ENCODE measurements at places on chromosomes 4 and X.
A peak's percentile ranks its signal among the peaks of the same experiment; 100 is the strongest.

DNA sequence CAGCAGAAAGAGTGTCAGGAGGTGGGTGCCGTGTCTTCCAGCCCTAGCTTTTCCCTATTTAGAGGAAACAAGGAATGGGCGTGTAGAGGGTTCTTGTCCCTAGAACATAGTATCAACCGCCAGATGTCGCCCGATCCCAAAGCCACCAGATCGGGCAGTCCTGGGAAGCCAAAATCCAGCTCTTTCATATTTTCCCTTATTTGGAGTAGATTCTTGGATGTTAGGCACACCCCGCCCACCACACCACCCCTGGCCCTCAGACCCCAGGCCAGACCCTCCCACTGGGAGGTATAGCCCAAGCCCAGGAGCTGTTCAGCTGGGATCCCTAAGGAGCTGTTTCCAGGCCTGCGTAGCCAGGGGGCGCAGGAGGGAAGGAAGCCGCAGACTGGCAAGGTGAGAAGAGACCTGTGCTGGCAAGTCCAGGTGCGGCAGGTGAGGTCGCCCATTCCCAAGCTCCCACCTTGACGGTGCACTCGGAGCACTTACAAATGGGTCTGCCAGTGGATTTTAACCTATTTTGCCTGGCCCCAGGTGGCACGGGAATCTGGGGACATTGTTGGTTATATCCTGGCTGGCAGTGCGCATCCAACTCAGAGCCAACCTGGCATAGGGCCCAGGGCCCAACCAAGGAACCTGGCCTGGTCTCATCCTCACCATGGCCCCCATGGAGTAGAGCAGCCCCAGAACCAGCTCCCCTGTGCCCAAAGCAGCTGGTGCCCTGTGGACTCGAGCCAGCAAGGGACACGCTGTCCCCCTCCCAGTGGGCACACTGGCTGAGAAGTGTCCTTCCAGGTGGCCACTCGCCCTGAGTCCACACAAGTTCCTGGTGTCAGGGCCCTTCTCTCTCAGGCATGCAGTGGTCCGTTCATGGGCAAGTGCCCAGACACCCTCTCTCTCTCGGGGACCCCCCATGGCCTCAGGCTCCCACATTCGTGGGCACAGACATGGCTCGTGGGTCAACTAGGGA is 811 bp downstream of the FLNA start:
- peak; percentile 80 for DNase-seq

- peak; percentile 39 for DNase-seq
Measured at GRCh38 chr4:144599621-144600020, 46.3 kb upstream of the HHIP start.

DNA sequence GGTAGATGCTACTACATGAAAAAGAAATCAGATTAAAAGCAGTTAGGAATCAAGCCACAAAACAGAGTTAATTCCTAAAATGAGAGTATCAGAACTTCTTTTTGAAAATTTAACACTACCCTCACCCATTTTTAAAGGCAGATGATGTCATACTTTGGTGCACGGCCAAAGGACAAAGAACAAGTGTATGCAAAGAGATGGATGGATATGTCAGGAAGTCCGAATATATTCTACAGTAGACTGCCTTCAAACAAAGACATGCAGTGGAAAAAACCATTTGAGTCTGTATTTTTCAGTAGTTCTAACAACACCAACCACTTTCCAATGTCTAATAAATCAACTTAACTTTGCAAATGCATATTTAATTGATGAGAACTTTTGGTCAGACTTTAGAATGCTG is 2.2 kb downstream of the AIFM1 start:
- no peak for DNase-seq

GRCh38 chr4:91116861-91117260 is 989.7 kb downstream of the CCSER1 start:
- no peak for DNase-seq

- peak; percentile 93 for DNase-seq
Measured at GRCh38 chr4:123361195-123361861, 35.3 kb upstream of the SPRY1 start.

DNA sequence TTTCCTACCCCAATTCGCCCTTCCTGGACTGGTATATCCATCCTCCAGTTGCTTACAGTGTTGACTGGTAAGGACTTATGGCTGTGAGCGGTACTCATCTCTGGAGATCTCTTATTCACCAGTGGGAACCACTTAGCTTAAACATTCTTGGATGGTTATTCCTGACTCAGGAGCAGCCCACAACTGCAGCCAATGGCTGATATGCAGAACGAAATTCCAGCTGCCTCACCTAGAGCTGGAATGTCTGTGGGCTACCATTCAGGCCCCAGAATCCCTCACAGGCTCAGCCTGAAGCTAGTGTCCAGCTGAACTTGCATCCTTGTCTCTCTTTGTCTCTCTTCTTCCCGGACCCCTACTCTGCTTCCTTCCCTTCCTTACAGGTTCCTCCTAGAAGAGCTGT is 138.9 kb upstream of the SMIM31 start:
- DNase-seq = no peak

DNA sequence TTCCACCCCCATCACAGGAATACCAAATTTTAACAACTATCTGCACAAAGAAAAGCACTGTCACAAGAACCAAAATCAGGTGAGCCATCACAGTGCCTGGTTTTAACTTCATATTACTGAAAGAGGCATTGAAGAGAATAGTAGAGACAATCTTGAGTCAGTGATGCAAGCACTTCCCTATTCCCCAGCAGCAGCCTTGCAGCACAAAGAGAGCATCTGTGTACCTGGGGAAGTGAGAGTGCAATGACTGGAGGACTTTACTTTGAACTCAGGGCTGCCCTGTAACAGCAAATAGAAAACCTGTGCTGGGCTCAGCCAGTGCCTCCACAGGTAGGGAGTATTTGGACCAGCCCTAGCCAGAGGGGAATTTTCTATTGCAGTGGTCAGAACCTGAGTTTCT is 361.8 kb downstream of the TEX13C start:
- no peak for DNase-seq

GRCh38 chr4:87032884-87033533 is 98.2 kb downstream of the AFF1 start:
- DNase-seq = peak; percentile 93

DNA sequence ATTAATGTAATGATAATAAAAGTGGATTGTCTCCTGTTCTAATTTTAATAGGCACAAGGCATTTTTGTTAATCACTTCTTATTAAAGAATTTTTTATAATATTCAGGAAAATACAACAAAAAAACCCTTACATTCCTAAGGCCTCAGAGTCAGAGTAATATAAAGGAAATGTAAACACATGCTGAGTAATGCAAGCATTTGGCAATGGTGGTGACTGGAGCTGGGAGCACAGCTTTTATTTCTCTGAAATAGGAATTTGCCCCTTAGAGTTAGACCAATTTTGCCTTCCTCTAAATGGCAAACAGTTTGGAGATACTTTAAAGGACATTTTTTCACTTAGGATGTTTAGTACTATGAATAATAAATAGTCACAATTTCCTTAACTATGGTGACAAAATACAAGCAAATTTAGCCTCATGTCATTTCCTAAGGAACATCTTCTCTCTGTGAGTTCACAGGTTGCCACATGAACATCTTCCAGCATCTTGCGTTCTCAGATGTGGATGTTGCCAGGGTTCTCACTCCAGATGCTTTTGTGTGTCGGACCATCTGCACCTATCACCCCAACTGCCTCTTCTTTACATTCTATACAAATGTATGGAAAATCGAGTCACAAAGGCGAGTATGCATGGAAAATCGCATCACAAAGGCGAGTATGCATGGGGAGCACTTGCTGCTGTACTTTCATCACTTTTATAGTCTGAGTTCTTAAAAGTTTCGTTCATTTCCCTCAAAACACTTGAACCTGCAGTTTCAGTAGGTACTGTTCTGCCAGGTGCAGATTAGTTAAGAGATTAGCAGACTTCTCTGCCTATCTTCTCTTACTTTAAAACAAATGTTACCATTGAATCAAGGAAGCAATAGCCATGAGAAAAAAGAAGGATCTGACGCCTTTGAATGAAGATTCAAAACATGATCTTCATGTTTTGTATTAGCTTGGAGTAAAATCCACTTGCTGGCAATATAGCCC is 15.9 kb upstream of the F11 start:
- peak; percentile 13 for DNase-seq

GRCh38 chrX:27893211-27893610 is 85.4 kb downstream of the MAGEB10 start:
- no peak for DNase-seq

DNA sequence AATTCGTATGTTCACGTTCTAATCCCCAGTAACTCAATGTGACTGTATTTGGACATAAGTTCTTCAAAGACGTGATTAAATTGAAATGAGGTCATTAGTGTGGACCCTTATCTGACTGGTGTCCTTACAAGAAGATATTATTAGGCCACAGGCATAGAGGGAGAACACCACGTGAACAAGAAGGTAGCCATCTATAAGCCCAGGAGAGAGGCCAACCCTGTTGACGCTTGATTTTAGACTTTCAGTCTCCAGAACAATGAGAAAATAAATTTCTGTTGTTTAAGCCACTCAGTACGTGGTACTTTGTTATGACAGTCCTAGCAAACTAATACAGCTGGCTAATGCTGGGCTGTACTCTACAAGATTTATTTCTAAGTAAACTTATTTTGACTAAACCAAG is 1.5 kb upstream of the EIF1AX start:
- DNase-seq = no peak

GRCh38 chr4:86918539-86919072 is 16.2 kb upstream of the AFF1 start:
- peak; percentile 60 for DNase-seq

- DNase-seq = no peak
Measured at GRCh38 chrX:18047491-18047890, 173.2 kb downstream of the BEND2 start.

GRCh38 chrX:112967341-112967740 is 126.7 kb upstream of the AMOT start:
- no peak for DNase-seq

DNA sequence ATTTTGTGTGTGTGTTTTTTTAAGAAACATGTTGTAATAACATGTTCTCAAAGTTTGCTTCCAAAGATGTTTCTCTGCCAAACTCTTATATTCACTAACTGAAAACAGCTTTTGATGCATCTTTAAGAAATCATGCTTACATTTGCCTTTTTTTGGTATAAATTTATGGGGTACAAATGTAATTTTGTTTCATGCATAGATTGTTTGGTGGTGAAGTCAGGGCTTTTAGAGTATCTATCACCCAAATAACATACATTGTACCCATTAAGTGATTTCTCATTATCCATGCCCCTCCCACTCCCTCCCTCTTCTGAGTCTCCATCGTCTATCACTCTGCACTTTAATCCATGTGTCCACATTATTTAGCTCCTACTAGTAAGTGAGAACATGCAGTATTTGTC is 30.8 kb downstream of the SPINK2 start:
- no peak for DNase-seq

DNA sequence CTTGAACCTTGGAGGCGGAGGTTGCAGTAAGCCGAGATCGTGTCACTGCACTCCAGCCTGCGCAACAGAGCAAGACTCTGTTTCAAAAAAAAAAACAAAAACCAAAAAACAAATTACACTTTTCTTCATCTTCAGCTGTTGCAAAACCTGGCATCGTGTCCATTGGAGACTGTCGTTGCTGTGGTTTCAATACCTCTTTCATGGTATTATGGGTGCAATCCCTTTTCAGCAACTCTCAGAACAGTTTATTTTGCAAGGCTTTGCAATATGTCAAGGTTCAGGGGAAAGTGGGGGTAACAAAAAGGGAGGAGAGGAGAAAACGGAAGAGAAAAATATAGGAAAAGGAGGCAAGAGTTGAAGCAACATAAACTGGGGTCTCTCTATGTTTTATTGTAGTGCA is 40.8 kb downstream of the ARSD start:
- no peak for DNase-seq

- no peak for DNase-seq
Measured at GRCh38 chrX:39563178-39563577, 534.6 kb downstream of the BCOR start.

GRCh38 chrX:84339507-84340364 is 151.7 kb upstream of the RPS6KA6 start:
- peak; percentile 40 for DNase-seq

- no peak for DNase-seq
Measured at GRCh38 chr4:1413687-1414479, 7.6 kb upstream of the NKX1-1 start.

- DNase-seq = no peak
Measured at GRCh38 chr4:86688026-86688425, 93.9 kb downstream of the PTPN13 start.

GRCh38 chr4:55609393-55609866 is 17.4 kb upstream of the PDCL2 start:
- DNase-seq = peak; percentile 83

DNA sequence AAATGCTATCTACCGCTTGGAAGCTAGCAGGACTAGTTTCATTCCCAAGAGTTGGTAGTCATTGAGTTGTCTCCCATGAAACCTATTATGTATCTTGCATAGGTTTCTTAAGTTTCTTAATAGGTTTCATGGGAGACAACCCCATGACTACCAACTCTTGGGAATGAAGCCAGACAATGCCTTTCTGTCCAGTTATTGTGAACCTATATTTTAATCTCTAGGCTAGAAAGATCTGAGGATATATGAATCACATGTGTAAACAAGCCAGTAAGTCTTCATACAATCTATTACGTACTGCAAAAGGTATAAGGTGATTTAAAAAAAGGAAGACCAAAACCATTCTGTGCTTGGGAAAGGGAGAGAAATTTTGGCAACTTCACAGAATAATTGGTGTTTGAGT is 162.6 kb downstream of the INPP4B start:
- no peak for DNase-seq

- peak; percentile 30 for DNase-seq
Measured at GRCh38 chr4:122152711-122153226, 638 bp downstream of the BLTP1 start.

- peak; percentile 74 for DNase-seq
Measured at GRCh38 chr4:107561481-107561880, 158.6 kb downstream of the PAPSS1 start.

DNA sequence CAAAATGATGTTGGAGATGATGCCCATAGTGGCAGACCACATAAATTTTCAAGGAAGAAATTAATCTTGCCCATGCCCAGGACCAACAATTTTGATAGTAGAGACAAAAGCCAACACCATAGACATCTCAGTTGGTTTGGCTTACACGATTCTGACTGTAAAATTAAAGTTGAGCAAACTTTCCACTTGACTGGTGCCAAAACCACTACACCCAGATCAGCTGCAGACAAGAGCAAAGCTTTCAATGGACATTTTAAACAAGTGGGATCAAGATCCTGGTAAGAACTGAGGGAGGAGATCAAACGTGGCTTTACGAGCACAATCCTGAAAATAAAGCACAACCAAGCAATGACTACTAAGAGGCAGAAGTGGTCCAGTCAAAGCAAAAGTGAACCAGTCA is 90.7 kb downstream of the PAPSS1 start:
- peak; percentile 14 for DNase-seq

- DNase-seq = peak; percentile 38
Measured at GRCh38 chr4:95701500-95702170, 138.3 kb upstream of the PDHA2 start.

GRCh38 chr4:7150036-7150635 is 42.2 kb upstream of the SORCS2 start:
- DNase-seq = no peak

GRCh38 chr4:82604522-82604921 is 42.7 kb upstream of the TMEM150C start:
- no peak for DNase-seq

DNA sequence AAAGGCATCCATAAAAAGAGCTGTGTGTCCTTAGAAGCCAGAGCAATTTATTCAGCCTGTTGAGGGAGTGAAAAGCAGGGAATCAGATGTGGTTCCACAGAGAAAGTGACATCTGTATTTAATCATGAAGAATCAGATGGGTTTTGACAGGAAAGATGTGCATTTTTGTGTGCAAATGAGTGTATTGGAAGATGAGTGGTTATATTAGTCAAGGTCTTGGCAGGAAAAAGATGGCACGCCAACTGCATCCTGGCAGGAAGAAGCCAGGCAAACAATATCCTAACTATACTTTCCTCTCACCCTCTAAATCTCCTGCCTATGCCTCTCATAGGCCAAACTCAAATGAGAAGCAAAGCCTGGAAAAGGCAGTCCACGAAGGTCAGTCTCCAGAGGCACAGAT is 59.1 kb downstream of the SCFD2 start:
- peak; percentile 84 for DNase-seq

Measured in fibroblast of the aortic adventitia (primary cell).